ENCODE measurements at places on chromosomes 5 and 9. TPM values are rescaled to one million over a fixed set of nuclear protein-coding genes. Genes with fewer than 3 reads are reported as not detected.

DNA sequence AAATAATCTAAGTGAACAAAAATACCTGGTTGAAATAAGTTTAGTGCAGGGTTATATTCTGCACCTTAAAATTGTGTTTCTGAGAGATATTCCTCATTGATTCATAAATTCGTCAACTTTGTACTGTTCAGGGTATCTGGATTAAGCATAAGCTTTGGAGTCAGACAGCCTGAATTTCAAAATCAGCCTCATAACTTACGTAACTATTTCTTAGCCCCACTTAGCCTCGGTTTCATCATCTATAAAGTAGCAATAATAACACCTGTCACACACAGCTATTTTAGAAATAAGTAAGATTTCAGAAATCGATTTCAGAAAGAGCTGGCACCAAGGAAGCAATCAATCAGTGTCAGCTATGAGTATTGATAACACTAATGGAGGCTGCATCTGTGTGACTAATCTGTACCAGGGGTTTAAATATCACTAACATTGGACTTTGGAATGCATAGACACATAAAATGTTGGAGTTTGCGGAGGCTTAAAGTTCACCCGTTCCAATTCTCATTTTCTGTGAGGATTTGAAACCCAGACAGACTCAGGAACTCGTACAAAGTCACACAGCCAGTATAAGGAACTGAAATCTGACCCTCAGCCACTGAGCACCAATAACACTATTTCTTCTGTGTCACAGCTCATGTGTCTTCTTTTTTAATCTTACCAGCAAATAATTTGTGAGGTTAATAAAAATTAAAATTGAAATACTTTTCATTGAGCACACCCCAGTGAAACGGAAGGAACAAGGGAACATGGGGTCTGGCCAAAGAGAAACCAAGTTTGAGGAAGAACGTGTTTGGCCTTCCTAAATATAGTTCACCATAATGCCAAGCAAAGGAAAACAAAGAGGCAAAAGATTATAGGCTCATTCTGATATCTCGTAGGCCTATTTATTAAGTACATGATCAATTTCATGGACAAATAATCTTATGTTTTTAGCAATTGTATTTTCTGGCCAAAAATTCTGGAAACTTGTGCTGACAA, 194.4 kb upstream of the PTGER4 start:
- no peak overlapping the region for H3K27ac ChIP-seq
- no peak for DNase-seq
- H3K36me3 ChIP-seq: no peaks in the 10 kb centered on the region
- H3K27me3 ChIP-seq: no peaks in the 10 kb centered on the region
- no peaks in the 10 kb centered on the region for H3K4me1 ChIP-seq

DNA sequence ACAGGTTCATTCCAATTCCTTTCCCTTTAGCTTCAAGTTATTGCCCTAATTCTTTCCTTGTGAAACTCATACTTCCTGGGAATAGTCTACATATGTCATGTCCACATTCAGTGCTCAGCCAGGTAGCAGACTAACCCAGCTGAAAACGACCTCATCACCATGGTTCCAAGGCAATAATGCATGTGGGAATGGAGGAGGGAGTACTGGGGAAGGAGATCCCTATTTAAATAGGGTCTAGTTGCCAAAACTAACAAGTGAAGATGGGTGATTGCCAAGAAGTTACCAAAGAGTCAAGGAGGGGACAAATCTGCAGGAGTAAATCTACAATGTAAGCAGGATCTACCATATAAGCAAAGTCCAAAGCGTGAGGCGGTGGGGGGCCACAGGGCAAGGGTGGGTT, 47.3 kb upstream of the MCTP1 start:
- no peak overlapping the region for H3K27ac ChIP-seq
- H3K4me3 ChIP-seq: no peak overlapping the region
- no peak for DNase-seq
- no peaks in the 10 kb centered on the region for H3K36me3 ChIP-seq

DNA sequence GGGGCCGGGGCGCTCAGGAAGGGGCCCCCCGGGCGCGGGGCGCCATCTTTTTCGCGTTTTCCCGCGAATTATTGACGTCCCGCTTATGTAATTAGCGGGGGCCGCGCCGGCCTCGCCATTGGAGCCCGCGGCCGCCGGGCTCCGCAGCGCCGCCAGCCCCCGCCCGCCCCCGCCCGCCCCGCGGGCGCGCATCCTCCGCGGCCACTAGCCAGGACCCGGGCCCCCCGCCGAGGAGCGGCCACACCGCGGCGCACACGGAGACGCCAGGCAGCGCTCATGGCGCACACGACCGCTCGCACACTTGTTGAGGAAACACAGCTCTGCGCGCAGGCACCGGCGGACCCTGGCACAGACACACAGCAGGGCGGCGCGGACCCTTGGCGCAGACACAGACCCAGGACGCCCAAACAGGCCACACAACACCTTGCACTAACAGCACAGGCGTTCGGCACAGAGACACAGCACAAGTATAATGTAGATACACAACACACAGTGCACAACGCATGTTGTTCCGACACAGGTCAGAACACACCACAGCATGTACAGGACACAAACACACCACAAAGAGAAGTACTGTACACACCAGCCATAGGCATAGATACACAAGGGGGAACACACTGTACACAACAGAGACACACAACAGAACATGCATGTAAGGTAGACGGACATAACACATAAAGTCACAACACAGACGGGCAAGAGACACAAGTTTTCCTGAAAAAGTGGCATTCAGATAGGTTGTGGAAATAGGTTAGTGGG, 467 bp upstream of the PHF19 start:
- H3K4me1 ChIP-seq: peaks cover 26% of the 10 kb centered on the region
- peak overlapping the region; percentile 90 for H3K27ac ChIP-seq
- no peaks in the 10 kb centered on the region for H3K36me3 ChIP-seq
- H3K27me3 ChIP-seq: no peaks in the 10 kb centered on the region

DNA sequence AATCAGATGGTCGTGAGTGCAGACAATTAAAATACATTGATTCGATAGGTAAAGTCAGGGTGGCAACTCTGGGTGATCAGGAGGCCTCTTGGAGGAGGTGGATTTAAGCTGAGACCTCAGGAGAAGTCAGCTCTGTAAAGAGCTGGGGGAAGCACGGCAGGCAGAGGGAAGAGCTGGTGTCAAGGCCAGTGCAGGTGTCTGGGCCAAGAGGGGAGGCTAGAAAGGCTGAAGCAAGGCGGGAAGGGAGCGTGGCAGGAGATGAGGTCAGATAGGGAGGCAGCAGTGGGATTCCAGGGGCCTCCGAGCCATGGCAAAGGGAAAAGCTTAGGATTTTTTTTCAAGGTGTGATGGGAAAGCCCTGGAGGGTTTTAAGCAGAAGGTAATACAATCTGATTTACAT, 178.7 kb downstream of the FSTL4 start:
- H3K4me1 ChIP-seq: no peaks in the 10 kb centered on the region
- peaks cover under 1% of the 10 kb centered on the region for H3K27me3 ChIP-seq
- no peak for DNase-seq
- H3K27ac ChIP-seq: no peak overlapping the region
- no peak overlapping the region for H3K4me3 ChIP-seq

- H3K4me3 ChIP-seq: no peak overlapping the region
- no peaks in the 10 kb centered on the region for H3K27me3 ChIP-seq
Measured at GRCh38 chr9:114223564-114224246, 68.4 kb downstream of the COL27A1 start.

GRCh38 chr9:114850871-114851270, 45.0 kb upstream of the TNFSF15 start:
- no peak overlapping the region for H3K4me3 ChIP-seq
- H3K36me3 ChIP-seq: no peaks in the 10 kb centered on the region
- no peaks in the 10 kb centered on the region for H3K27me3 ChIP-seq

GRCh38 chr5:41176952-41177351, 36.4 kb downstream of the C6 start:
- H3K4me1 ChIP-seq: no peaks in the 10 kb centered on the region
- no peaks in the 10 kb centered on the region for H3K27me3 ChIP-seq
- no peaks in the 10 kb centered on the region for H3K36me3 ChIP-seq

Gene TEK
- total RNA-seq: 2.0 TPM
